ENCODE measurements at places on chromosomes 6 and 20.

DNA sequence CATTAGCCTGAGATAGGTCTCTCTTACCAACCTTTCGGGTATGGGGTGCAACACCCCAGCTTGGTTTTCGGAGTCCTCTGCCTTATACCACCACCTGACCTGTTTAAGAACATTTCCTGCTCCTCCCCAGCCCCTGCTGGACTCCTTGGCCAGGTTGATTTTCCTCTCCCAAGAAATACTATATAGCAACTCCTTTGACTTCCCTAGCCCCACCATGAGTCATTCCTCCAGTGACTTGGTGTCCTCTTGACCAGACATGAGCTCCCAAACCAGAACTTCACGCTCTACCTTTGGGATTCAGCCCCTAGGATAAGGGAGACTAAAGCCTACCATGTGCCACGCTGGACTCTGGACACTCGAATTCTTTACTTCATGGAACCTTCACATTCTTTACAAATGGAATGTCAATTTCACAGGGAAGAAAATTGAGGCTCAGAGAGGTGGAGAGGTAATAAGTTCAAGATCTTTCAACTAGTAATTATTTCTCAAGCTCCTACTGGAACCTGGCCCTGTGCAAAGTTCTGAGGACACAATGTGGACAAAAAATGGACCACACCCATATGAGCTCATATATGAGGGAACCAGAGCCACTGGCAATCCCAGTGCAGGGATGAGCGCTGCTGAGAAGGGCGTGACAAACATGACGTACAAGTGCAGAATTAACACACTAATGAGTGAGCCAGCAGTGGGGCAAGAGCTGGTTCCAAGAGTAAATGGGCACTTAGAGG, 48.2 kb downstream of the SIRPA start:
- no peak for DNase-seq

DNA sequence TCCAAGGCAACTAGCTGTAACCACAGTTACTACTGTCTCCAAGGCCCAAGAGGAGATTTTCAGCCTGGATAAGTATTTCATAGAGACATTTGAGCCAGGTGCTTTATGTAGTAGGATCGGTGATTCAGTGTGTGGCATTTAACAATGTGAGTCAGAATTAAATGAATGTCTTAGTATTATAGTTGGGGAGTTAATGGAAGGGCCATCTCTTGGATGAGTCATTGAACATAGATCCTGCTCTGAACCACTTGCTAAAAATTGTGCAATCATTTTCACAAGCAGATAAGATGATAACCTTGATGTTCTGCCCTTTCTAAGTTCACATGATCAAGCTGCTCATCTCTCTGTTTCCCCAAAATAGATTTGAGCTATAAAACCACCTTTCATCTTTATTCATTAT, 668.9 kb upstream of the CITED2 start:
- no peak for DNase-seq

GRCh38 chr20:16703570-16703969, 26.3 kb upstream of the SNRPB2 start:
- DNase-seq, result no peak

- DNase-seq, result no peak
Measured at GRCh38 chr6:110075406-110075805, 97.3 kb downstream of the GPR6 start.

DNA sequence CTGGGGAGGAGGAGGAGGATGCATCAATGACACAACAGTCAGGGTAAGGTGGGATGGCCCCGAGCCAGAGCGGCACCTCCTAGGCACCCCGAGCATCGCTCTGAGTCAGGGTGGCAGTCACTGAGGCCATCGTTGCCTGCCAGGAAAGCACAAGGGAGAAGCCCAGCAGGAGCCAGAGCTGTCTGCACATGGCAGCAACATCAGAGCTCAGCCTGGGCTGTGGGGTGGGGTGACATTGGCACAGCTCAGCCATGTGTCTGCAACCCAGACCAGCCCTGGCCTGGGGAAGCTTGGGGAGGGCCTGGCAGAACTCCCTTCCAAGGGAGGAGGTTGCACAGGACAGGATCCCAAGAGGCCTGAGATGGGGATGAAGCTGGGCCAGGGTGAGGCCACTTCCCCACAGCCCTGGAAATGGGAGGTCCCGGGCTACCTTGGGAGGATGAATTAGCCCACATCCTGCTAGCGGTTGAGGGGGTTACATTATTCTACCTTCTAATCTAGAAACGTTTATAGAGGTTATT, 255.6 kb downstream of the MAFB start:
- DNase-seq, result no peak

DNA sequence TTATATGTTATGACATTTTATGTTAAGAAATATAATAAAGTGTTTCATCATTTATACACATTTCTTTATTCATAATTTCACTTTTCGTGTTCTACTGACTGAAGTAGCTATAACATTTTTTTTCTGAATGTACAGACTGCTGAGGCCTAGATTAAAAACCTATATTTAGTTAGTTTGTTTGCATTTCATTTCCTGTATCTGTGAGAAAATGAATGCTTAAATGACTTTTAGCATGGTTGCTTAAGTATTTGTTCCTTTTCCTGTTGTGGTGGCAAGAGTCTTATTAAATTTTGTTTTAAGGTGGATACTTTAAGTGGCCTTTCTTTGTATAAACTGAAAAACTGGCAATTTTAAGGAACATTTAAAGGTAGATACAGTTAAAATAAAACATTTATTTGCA, 779.7 kb upstream of the MAN1A1 start:
- DNase-seq, result no peak

DNA sequence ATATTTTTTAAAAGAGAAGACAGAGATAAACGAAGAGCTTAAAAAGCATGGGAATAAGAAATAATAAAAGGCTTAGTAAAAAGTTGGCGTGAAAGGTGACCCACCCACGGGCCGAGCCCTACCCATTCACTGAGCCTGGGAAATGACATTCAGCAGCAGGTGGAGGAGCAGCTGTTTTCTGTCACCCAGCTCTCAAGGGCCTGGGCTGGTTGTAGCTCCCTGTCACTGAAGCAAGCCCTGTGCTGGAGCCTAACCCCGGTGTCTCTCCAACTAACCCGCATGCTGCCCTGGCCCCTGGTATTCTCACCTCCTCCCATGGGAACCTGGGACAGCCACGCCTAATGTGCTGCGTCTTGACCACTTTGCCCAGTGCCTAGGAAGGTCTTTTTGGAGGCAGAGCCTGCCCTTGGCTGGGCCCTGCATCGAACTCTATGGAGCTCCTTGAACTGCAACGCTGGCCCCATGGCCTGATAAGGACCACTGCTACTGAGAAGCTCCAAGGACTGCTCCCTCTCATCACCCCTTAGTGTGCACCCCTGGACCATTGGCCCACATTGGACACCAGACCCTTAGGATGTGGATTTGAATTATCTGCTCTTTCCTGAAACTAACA, 68.8 kb upstream of the IYD start:
- DNase-seq, result no peak

DNA sequence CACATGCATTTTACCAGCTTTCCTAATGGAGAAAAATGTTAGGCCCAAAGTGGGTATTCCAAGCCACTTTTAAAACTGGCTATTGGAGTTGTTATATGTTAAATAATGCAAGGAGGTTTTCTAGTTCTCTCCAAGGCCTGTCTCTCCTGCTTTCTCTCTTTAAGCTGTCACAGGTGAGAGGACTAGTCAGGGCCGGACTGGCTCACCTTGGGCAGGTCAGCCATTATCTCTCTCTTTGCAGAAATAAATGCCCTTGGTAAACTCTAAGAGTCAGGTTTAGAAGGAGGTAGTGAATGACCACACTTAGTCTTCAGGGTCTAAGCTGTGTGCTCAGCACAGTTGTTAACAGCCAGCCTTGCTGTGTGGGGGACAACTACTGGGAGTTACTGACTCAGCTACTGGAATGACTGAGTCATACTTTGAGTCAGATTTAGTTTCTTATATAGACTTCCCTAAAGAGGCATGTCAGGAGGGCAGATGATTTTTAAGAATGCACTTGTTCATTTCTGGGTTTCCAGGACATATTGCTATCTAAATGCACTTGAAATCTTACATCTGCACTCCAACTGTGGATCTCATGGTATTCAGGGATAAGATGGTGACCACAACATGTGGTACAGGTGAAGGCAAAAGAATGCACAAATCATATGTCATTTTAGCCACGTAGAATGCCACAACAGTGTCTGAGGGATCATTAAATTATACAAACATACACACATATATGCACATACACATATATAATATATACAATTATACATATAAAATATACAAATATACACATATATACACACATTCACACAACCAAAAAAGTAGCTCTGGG, 719.4 kb downstream of the EPM2A start:
- DNase-seq, result peak; percentile 35

- no peak for DNase-seq
Measured at GRCh38 chr6:81572020-81572419, 180.5 kb downstream of the TENT5A start.

GRCh38 chr20:7754102-7754501, 186.2 kb downstream of the HAO1 start:
- DNase-seq, result no peak

DNA sequence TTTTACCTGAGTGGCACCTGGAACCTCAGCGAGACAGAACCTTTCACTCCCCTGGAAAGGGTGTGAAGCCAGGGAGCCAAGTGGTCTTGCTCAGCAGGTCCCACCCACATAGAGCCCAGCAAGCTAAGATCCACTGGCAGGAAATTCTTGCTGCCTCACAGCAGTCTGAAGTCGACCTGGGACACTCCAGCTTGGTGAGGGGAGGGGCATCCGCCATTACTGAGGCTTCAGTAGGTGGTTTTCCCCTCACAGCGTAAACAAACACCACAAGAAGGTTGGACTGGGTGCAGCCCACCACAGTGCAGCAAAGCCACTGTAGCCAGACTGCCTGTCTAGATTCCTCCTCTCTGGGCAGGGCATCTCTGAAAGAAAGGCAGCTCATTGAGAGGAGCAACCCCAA, 134.7 kb upstream of the RSPO3 start:
- no peak for DNase-seq

DNA sequence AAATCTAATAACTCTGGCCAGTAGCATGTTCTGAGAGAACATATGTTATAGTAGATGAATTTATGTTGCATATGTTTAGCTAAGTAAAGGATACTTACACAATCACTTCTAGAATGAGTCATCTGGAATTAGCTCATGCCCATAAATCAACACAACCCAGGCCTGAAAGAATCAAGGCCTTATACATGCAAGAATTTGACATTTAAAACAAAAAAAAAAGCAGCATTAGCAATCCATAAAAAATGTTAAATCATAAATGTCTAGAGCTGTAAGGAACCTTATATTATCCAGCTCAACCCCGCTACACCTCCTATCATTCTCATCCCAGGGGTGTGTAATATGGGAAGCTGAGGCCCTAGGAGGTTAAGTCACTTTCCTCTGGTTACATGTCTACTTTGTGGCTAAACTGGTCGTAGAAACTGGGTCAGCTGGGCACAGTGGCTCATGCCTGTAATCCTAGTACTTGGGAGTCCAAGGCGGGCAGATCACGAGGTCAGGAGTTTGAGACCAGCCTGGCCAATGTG, 105.2 kb upstream of the CARMIL1 start:
- DNase-seq, result no peak

GRCh38 chr20:57047281-57048026, 219.0 kb downstream of the BMP7 start:
- no peak for DNase-seq

- no peak for DNase-seq
Measured at GRCh38 chr6:170445971-170446370, 107.1 kb downstream of the PSMB1 start.

GRCh38 chr6:16623731-16624130, 137.5 kb downstream of the ATXN1 start:
- DNase-seq, result no peak

DNA sequence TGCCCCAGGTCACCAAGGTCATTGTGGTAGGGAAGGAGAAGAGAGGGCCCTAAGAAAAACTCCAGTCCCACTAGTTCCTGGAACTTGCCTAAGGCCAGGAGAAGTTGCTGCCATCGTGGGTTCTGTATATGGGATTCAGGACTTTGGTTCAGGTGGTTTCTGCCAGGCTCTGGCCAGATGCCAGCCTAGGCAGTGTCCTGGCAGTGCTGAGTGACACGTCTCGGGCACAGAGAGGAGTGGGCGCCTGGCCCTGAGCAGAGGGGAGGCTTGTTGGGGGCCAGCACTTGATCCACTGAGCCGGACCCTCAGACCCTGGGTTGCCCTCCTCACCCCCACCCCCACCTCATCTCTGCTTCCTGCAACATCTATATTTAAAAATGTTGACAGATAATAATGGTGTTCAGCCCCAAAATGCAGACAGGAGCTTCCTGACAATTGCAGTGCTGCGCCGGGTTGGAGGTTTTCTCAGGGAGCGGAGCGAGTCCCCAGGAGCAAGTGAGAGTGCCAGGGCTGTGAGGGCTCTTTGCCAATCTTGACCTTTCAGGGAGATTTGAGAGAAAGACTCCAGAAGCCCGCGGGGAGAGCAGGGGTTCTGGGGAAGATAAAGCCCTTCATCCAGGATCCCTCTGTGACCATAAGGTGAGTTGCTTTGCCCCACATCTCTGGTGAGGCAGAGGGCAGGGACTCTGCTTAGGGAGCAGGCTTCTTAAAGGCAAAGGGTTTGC, 71.9 kb downstream of the PHACTR3 start:
- no peak for DNase-seq

GRCh38 chr20:63750807-63751470, 11.4 kb downstream of the SLC2A4RG start:
- peak; percentile 74 for DNase-seq

GRCh38 chr6:157570104-157570503, 189.1 kb downstream of the ZDHHC14 start:
- no peak for DNase-seq

- DNase-seq, result no peak
Measured at GRCh38 chr6:152300517-152300916, 336.6 kb downstream of the SYNE1 start.

- no peak for DNase-seq
Measured at GRCh38 chr20:39010496-39010895, 48.4 kb downstream of the DHX35 start.

- DNase-seq, result no peak
Measured at GRCh38 chr6:101832371-101832770, 438.9 kb downstream of the GRIK2 start.

GRCh38 chr6:37104824-37105147, 65.2 kb upstream of the PIM1 start:
- no peak for DNase-seq

- DNase-seq, result no peak
Measured at GRCh38 chr6:13559968-13560650, 14.3 kb upstream of the SIRT5 start.

- no peak for DNase-seq
Measured at GRCh38 chr6:4271761-4272470, 136.5 kb upstream of the ECI2 start.

DNA sequence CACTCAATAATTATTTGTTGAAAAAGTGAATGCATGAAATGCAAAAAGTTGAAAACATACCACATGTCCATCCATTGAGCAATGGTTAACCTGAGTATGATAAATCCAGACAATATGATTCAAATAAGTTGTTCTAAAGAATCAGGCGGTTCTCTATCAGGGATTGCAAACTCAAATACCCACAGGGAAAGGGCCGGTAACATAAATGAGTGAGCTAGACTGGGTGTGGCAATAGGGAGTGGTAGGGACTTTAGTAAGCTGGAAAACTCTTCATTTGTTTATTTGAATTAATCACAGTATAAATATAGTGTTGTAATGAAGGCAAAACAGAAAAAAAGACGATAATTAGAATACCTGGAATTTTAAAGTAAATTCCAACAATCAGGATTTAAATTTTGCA, 106.3 kb downstream of the BCAS1 start:
- DNase-seq, result no peak

All from activated T-cell treated with anti-CD3 and anti-CD28 coated beads, Interleukin-2, amount 50 U/mL, for 48 hours (primary cell).